ENCODE measurements at places on chromosomes 11 and 22.

- DNase-seq, result peak; percentile 5
Measured at GRCh38 chr11:114762408-114762807, 84.1 kb downstream of the NXPE2 start.

- no peak for DNase-seq
Measured at GRCh38 chr11:22349491-22349890, 11.3 kb downstream of the SLC17A6 start.

DNA sequence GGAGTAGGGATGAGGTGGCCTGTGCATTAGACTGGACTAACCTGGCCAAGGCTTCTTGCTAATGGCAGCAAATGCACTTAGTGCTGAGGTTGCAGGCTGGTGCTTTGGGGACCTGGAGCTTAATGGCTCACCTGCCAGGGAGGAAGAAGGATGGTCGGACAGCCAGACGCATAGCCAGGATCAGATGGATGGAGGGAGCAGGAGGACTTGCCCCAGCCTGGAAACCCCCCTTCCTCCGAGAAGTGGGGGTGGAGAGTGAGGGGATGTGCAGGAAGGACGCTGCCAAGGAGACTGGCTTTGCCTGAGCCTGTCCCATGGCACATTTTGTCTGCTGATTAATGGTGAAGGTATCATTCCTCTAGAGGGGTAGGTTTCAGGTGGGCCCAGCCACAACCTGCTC lies 17.9 kb downstream of the IGLL1 start:
- no peak for DNase-seq

- DNase-seq, result no peak
Measured at GRCh38 chr11:11572386-11572785, 49.4 kb downstream of the GALNT18 start.

DNA sequence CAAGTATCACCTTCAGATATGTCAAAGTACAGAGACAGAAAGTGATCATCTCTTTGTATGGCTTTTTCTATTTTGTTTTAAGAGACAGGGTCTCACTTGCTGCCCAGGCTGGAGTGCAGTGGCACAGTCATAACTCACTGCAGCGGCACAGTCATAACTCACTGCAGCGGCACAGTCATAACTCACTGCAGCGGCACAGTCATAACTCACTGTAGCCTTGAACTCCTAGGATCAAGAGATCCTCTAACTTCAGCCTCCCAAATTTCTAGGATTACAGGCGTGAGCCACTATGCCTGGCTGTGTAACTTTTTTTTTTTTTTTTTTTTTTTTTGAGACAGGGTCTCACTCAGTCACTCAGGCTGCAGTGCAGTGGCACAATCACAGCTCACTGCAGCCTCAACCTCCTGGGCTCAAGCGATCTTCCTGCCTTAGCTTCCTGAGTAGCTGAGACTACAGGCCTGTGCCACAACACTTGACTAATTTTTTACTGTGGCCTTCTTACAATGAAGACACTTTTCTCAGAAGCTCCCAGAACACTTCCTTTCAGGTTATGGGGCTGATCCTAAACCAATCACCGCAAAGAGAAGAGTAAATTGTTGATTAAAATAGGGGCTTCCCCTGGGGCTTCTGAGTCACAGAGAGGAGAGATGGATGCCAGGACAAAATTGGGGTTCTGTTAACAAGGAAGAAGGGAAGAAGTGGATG lies 9.0 kb upstream of the HIKESHI start:
- DNase-seq, result peak; percentile 83

DNA sequence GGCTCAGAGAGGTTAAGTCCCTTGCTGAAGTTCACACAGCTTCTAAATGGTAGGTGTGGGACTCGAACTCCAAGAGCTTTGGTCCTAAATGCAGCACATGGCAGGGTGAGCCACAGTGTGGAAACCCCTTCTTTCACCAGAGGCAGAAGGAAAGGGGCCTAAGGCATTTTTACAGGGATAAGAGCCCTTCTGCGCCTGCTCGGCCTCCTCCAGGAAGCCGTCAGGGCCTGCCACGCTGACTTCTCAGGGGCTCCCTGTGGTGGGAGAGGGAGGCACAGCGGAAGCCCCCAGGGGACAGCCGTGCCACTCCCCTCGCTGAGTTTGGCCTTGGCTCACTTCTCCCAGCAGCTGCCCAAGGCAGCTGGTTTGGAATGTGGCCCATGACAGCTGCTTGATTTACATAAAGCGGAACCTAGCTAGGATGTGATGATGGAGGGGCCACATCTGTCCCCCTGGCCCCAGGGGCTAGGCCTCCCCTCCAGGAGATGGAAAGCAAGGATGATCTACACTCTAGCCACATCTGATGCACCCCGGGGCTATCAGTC lies 35.4 kb downstream of the CD82 start:
- DNase-seq, result no peak

GRCh38 chr22:35548722-35549112 lies 8.1 kb downstream of the RASD2 start:
- no peak for DNase-seq

DNA sequence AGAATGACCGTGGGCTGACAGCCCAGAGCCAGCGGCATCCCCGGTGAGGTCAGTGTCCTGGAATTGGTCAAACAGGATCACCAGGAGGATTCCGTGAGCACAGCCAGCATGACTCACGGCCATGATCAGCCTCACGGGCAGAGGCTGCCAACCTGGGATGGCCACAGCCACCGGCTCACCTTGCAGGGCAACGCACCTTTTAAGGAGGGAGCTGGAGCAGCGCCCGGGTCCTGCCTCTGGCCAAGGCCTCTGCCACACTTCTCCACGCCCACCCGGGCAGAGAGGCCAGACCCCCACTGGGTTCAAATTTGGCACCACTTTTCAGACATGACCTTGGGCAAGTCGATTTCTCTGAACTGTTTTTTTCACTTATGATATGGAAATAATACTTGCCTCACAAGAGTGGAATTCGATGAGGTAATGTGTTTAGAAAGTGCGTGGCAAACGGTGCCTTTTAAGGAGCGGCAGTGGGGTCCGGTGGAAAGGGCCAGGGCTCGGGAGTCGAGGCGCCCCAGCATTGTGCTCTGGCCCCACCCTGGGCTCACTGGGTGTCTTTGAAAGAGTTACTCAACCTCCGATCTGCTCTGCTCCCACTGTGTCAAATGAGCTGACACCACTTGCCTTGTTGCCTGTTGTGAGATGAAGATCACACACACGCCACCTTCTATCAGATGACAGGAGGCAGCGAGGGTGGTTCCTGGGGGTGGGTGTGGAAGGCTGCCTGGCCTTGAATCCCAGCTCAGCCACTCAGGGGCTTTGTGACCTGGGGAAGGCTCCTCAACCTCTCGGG lies 16.0 kb downstream of the TXN2 start:
- no peak for DNase-seq
